ENCODE measurements at places on chromosomes 13 and 19.

DNA sequence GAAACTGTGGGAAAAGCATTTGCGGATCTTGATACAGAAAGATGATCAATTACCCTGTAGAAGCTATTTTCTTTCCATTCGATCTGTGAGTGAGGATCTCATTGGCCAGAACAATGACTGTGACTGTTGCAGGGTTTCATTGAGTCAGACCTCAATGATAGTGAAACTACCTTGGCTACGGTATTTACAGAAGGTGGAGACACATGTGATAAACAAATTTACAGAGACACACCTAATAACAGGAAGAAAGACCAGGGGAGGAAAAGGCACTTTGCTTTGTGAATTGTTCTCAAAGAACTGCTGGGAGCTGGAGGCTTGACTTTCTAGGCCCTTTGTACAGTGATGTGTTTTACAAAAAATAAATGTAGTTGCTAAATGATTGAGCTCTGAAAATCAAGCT lies 19.9 kb upstream of the ARGLU1 start:
- no peak for DNase-seq

DNA sequence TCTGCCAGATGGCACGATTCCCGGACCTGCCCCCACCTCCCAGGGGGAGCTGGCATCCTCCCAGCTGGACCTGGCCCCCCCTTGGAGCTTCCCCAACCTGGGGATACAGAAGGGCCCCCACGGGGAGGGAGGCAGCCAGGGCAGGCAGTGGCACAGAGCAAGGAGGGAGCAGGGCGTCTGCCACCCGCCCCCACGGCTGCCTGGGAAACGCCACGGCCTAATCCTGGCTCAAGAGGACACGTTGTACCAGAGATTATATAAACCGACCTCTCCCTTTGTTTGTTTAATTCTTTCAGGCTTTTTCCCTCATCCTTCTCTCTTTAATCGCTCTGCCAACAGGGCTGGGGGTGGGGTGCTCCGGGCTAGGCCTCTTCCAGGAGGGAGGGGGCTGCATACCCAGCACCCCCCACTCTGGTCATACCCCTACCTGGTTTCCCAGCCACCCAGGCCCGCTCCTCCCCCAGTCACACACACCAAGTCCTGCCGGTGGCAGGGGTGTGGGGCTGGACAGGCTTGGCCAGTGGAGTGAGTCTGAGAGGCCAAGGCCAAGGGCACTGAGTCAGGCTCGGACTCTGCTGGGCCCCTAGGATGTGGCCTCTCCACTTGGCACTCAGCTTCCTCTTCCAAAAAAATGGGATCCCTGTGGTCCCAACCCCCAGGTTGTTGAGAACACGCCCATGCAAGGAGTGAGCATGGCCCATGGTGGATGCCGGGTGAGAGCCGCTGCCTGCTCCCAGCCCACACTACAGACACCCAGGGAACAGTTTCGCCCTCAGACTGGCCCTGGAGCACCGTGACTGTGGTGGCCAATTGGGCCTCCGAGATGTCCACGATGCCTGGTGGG lies 29.5 kb upstream of the NFIC start:
- DNase-seq, result no peak

- no peak for DNase-seq
These were observed 20.7 kb upstream of the TPT1 start for GRCh38 chr13:45361596-45362206.

- no peak for DNase-seq
These were observed 45.1 kb upstream of the DOCK9 start for GRCh38 chr13:99022941-99023340.

GRCh38 chr19:1488282-1488601 lies 1.9 kb downstream of the PCSK4 start:
- no peak for DNase-seq

DNA sequence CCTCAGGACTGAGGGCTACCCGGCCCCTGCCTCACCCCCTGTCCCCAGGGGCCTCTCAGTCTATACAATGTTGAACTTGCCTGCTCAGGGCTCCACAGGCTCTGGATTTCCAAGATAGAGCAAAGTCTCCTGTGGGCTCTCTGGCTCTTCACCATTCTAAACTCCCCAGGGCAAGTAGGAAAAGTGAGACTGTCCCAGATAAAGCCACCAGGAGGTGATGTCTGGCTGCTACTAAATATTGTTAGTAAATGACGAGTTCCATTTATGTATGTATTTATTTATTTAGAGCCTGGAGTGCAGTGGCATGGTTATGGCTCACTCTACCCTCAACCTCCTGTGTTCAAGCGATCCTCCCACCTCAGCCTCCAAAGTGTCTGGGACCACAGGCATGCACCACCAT lies 73.6 kb upstream of the SIAH3 start:
- DNase-seq, result no peak

- no peak for DNase-seq
These were observed 16.3 kb upstream of the GPR183 start for GRCh38 chr13:99323488-99323887.

DNA sequence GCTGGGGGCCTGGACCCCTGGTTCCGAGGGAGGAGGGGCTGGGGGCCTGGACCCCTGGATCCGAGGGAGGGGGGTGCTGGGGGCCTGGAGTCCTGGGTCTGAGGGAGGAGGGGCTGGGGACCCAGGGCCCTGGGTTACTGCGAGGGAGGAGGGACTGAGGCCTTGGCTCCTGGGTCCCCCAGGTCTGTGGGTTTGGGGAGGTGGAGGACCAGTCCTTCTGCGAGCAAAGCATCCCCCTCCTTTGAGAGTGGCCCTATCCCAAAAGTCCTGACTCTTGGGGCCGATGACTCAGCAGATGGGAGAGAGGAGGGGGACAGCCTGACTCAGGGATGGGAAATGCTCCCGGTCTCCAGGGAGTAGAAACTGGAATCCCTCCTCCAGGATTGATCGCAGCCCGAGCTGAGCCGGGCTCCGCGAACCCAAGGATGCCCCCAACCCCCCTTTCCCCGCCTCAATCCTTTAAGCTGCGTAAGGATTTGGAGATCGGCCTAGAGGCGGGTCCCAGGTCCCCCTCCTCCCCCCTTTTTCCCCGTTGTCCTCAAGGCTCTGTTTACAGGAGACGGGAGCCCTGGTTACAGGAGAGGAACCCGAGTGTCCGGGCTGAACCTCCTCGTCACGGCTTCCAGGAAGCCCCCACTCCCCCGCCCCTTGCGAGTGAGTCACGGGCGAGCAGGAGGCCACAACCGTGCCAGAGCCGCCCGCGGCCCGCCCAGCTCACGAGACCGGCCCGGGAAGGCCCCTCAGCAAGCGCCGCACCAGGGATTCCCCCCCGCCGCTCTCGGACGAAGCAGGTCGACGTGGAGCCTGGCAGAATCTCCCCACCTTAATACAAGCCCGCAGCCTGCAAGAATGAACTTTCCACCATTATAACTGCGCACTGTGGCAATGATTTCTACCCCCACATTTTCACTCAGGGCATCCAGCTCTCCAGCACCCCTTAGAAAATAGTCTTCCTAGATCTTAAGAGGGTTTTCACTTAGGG lies 3.0 kb upstream of the ZFP36 start:
- peak; percentile 74 for DNase-seq

DNA sequence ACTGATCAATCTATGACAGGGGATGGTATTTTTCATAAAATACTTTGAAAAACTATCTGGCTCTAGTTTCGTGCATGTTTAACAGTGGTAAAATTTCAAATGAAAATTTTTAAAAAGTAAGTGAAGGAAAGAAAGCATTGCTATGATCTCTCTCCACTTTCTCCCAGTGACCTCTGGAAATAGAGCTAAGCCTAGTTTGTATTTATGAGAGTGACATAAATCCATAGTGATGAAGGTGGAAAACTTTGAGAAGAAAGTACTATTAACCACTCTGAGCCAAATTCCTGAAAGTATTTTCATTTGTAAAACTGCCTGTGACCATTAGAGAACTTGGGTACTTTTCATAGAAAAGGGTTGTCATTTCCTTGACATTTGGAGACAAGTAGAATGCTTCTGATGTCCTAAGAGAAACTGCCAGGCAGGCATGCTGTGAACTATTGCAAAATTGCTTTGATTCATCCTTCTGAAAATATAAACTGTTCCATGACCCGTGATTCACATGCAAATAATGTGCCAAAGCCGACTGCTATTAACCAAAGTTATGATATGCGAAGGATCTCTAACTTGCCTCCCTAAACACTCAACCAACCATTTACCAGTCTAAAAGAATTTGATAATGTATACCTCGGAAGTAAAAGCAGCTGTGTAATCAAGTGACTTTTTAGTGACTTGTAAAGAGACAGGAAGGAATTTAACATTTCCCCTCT lies 133.2 kb downstream of the VWA8 start:
- no peak for DNase-seq

GRCh38 chr19:53394974-53395839 lies at the start of gene ZNF765:
Gene ZNF765 (plus strand): TSS chr19:53395149. CDS start chr19:53398016, 2,867 bp downstream.
- peak; percentile 95 for DNase-seq

DNA sequence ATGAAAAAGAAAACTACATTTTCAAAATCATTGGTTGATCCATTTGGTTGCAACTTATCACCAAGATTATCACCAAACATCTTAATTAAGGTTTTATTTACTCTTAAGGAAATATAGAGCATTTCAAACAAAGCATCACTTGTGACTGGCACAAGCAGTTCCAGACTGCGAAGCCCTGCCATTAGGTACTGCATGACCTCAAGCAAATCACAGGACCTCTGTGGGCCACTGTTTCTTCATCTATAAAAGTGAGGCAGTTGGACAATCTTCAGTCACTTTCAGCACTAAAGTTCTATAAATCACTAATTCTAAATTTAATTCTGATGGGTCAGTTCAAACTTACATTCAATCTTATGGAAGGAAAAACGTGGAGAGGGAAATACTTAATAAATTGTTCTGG lies 2.0 kb downstream of the ELF1 start:
- DNase-seq, result no peak

DNA sequence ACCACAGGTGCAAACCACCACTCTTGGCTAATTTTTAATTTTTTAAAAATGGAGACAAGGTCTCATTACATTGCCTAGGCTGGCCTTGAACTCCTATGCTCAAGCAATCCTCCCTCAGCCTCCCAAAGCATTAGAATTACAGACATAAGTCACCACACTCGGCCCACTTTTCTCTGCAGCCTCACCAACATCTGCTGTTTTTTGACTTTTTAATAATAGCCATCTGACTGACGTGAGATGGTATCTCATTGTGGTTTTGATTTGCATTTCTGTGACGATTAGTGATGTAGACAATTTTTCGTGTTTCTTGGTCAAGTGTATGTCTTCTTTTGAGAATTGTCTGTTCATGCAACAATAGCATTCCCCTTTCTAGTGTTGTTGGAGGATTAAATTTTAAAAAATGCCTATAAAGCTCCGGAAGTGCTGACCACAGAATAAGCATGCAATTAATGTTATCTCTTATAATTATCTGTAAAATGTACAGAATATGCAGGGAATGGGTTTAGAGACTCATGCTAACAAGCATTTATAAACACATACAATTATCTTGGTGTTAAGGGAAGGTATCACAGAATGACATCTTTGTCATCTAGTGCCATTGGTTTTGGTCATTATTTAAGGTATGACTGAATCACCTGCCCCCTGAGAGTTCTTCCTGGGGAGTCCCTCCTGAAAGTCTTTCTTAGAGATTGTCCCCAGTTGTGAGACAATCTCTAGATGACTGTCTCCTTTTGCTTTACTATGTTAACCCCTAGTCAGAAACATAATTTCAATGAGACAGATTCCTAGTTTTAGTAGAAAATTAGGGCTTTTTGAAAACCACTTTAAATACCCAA lies 118.5 kb upstream of the SERTM1 start:
- no peak for DNase-seq

GRCh38 chr19:29664753-29665214 lies 477 bp upstream of the PLEKHF1 start:
- DNase-seq, result no peak

GRCh38 chr19:39553082-39553652 lies 13.2 kb upstream of the EID2 start:
- no peak for DNase-seq

DNA sequence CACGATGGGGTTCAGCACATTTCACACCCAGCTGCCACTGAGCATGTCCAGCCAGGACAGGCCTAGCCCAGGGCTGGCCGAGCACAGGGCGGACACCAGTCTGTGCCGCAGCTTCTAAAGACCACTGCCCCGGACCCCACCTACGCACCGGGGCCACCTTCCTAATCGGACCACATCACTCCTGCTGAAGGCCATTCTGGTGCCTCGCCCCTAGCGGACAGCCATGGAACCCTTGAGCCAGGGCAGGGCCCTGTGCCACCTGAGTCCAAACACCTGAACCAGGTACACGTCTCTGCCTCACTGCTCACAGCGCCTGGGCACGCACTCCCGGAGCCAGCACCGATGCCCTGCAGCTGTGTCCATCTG lies 8.4 kb upstream of the C13orf46 start:
- no peak for DNase-seq

GRCh38 chr13:74077375-74077774 lies 56.8 kb downstream of the KLF12 start:
- no peak for DNase-seq

Measured in NCI-H1436 (cell line).